Activated naive CD4-positive, alpha-beta T cell treated with anti-CD3 and anti-CD28 coated beads for 36 hours (primary cell): ENCODE measurements at places on chromosomes 3 and 15. TPM values are rescaled to one million over a fixed set of nuclear protein-coding genes. Genes with fewer than 3 reads are reported as not detected.

TMEM45A gene
- 0.21 TPM for total RNA-seq

GRCh38 chr3:117602058-117602644 is 892.6 kb downstream of the TUSC7 start:
- H3K4me3 ChIP-seq: no peak overlapping the region
- H3K4me1 ChIP-seq: no peaks in the 10 kb centered on the region
- DNase-seq: no peak

- peak; percentile 55 for DNase-seq
- peaks cover 53% of the 10 kb centered on the region for H3K27me3 ChIP-seq
- H3K27ac ChIP-seq: peak overlapping the region; percentile 1
- no peaks in the 10 kb centered on the region for H3K36me3 ChIP-seq
Measured at GRCh38 chr15:76181705-76182107, 121.9 kb downstream of the TMEM266 start.

LYZL4 gene
- not detected for total RNA-seq

DNA sequence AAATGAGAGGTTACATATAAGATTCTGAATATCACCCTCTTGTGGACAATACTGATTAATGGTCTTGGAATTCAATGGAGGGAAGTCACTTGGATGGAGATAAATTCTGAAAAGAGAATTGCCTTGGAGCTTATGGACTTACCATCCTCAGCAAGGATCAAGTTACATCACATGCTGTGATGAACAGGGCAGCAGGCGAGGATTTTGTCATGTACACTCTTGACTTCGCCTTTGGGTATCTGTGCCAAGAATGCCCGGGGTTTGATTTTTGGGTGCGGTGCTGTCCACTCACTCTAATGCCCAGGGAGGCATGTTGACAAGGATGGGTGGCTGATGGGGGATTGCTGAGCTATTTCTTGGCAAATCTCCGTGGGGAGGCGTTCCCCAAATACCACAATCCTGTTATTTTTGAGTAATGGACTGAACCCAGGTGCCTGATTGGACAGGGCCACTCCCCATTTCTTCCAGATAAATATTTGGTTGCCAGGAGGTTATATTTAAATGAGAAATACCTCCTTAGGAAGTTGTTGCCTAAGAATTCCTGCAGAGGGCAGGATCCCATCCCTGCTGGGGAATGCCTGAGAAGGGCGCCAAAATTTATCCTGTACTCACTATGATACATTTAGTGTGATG is 96.3 kb downstream of the TPRG1 start:
- no peaks in the 10 kb centered on the region for H3K27me3 ChIP-seq
- no peak for DNase-seq
- H3K4me3 ChIP-seq: no peak overlapping the region
- H3K4me1 ChIP-seq: peaks cover 8% of the 10 kb centered on the region

GRCh38 chr15:39549912-39550311 is 31.0 kb upstream of the THBS1 start:
- H3K36me3 ChIP-seq: no peaks in the 10 kb centered on the region
- H3K27ac ChIP-seq: no peak overlapping the region
- H3K4me1 ChIP-seq: no peaks in the 10 kb centered on the region
- DNase-seq: no peak
- H3K27me3 ChIP-seq: peaks cover 5% of the 10 kb centered on the region

GRCh38 chr15:88617031-88617722 is 4.0 kb upstream of the AEN start:
- no peak overlapping the region for H3K27ac ChIP-seq
- H3K36me3 ChIP-seq: peaks cover 9% of the 10 kb centered on the region
- H3K27me3 ChIP-seq: peaks cover 11% of the 10 kb centered on the region
- peaks cover 7% of the 10 kb centered on the region for H3K4me1 ChIP-seq
- no peak for DNase-seq

- no peak overlapping the region for H3K4me3 ChIP-seq
- DNase-seq: no peak
- no peak overlapping the region for H3K27ac ChIP-seq
- H3K27me3 ChIP-seq: peaks cover 11% of the 10 kb centered on the region
- H3K4me1 ChIP-seq: no peaks in the 10 kb centered on the region
Measured at GRCh38 chr15:82653483-82654168, 6.5 kb upstream of the CPEB1 start.

- DNase-seq: no peak
- H3K27me3 ChIP-seq: no peaks in the 10 kb centered on the region
- peaks cover 7% of the 10 kb centered on the region for H3K36me3 ChIP-seq
- no peak overlapping the region for H3K4me3 ChIP-seq
- H3K4me1 ChIP-seq: peaks cover 82% of the 10 kb centered on the region
- H3K27ac ChIP-seq: no peak overlapping the region
Measured at GRCh38 chr3:66483006-66483405, 17.8 kb downstream of the LRIG1 start.

GRCh38 chr15:59616379-59616778 is 4.8 kb downstream of the GCNT3 start:
- no peak overlapping the region for H3K4me3 ChIP-seq
- no peak for DNase-seq
- H3K4me1 ChIP-seq: peaks cover 4% of the 10 kb centered on the region
- no peaks in the 10 kb centered on the region for H3K36me3 ChIP-seq
- peaks cover 15% of the 10 kb centered on the region for H3K27me3 ChIP-seq
- H3K27ac ChIP-seq: no peak overlapping the region

DNA sequence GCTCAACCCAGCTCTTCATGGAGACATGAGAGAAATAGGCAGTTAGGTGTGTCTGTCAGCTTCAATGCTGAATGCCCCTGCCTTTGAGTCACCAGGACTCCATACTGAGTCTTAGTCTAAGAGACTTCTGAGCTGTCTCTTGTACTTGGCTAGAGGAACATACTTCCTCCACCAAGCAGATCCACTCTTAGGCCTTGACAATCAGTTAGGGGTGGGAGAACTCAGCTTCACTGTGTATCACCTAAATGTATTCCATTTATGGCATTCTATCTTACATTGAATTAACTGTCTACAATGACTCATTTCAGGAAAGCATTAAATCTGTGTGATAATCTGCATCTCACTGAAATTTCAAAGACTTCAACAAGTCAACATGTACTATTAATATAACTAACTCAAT is 66.0 kb downstream of the STAC start:
- H3K27ac ChIP-seq: no peak overlapping the region
- no peak overlapping the region for H3K4me3 ChIP-seq
- DNase-seq: no peak
- no peaks in the 10 kb centered on the region for H3K27me3 ChIP-seq
- H3K36me3 ChIP-seq: no peaks in the 10 kb centered on the region
- H3K4me1 ChIP-seq: no peaks in the 10 kb centered on the region

CCDC39 gene
- total RNA-seq: not detected

GRM2 gene
- total RNA-seq: not detected

DNA sequence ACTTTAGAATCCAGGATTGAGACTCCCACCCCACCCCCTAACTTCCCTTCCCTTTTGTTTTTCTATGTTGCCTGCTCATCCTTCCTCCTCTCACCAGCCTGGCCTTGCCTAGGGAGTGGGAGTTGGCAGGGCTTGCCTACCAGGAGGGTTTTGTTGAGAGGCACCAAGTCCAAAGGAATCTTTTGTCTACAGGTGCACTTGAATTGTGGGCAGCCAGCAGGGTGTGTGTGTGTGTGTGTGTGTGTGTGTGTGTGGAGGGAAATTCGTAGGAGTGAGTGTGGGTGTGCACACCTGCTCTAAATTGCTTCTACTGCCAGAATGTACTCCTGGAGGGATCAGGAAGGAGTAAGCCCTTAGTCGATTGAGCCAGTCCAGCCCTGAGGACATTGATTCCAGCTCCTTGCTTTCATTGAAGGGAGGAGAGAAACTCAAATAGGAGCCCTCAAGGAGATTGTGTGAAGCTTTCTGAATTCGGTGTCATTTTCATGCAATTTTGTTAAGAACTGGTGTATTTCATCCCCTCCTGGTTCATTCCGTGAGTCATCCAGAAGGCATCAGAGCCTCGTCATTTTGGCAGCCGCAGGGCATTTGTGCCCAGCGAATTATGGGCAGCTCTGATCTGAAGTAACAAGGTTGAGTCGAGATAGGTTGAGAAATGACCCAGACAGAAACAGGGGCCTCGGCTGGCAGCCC is 112.1 kb downstream of the SLCO3A1 start:
- H3K4me3 ChIP-seq: no peak overlapping the region
- H3K4me1 ChIP-seq: peaks cover 21% of the 10 kb centered on the region
- no peaks in the 10 kb centered on the region for H3K36me3 ChIP-seq
- H3K27me3 ChIP-seq: no peaks in the 10 kb centered on the region
- H3K27ac ChIP-seq: no peak overlapping the region
- no peak for DNase-seq

DNA sequence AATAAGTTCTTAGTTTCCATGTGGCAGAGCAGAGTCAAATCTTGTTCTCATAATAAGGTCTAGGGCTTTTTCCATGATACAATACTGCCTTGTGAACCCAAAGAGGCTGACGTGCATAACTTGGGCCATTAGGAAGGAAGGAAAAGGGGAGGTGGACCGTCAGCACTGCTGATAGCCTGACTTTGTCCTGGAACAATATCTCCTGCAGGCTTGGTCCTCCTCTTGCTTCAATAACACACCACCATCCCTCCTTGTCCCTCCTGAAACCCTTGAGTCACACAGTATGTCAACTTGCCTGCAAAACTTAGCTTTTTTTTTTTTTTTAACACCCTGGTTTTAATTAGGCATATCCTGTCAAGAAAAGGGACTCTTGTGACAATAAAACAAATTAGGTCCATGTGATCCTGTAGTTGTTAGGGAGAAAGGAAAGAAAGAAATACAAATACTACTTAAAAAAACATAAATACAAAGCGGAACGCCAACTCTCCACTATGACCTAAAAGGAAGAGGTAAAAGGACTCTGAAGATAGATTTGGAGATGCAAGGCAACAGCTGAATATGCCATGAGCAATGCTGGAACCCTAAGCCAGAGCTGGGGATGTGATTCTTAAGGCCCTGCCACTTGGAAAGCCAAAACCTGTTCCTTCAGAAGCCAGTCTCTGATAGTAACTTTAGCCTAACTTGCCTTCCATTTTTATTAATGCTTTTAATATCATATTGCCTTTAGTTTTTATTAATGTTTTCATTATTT is 67.0 kb downstream of the WWTR1 start:
- H3K27me3 ChIP-seq: peaks cover 8% of the 10 kb centered on the region
- no peaks in the 10 kb centered on the region for H3K4me1 ChIP-seq
- H3K27ac ChIP-seq: no peak overlapping the region
- no peak overlapping the region for H3K4me3 ChIP-seq
- no peak for DNase-seq
- H3K36me3 ChIP-seq: no peaks in the 10 kb centered on the region

DNA sequence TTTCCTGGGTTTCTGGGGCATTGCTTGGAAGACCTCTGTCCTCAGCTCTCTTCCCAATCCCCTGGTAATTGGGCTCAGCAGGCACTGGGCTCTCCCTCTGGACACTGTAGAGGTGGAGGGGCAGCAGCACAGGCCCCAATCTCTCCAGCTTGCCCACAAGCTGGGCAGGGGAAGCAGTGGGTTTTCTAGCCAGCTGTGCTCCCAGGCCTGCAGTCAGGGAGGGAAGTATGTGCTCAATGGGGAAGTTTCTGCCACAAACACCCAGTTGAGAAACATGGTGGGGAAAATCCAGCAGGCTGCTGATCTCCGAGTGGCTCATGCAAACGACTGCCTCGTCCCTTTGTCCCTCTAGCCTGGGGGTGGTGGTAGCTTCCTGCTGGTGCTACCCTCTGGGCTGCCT is 12.8 kb upstream of the RFT1 start:
- no peak for DNase-seq
- no peak overlapping the region for H3K27ac ChIP-seq
- no peaks in the 10 kb centered on the region for H3K27me3 ChIP-seq
- no peak overlapping the region for H3K4me3 ChIP-seq

VILL gene
- 14.2 TPM for total RNA-seq

ATP2B2 gene
- not detected for total RNA-seq

EXD1 gene
- total RNA-seq: not detected

ZIC1 gene
- not detected for total RNA-seq

DNA sequence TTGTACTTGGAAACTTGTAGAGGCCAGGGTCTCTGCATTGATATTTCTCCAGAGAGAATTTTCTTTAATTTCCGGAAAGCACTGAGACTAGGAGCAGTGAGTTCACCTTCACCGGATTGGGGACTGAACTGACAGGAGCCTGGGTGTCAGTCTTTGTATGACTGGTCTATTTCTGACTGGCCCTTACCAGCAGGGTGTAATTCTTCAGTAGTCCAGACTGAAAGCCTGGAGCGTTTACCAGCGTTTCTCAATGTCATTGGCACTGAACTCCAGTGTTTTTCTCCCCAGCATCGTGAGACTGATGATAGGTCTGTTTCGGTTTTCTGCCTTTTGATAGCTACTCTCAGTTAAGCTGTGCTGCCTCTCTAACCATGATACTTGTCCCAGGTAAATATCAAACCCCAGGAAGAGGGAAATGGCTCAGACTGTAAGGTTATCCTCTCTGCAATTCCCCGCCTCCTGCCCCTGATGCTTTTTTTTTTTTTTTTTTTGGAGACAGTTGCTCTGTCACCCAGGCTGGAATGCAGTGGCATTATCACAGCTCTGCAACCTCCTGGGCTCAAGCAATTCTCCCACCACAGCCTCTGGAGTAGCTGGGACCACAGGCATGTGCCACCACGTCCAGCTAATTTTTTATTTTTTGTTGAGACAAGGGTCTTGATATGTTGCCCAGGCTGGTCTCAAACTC is 103.6 kb downstream of the CACNA2D3 start:
- no peaks in the 10 kb centered on the region for H3K4me1 ChIP-seq
- no peaks in the 10 kb centered on the region for H3K36me3 ChIP-seq
- DNase-seq: no peak
- no peak overlapping the region for H3K27ac ChIP-seq

DNA sequence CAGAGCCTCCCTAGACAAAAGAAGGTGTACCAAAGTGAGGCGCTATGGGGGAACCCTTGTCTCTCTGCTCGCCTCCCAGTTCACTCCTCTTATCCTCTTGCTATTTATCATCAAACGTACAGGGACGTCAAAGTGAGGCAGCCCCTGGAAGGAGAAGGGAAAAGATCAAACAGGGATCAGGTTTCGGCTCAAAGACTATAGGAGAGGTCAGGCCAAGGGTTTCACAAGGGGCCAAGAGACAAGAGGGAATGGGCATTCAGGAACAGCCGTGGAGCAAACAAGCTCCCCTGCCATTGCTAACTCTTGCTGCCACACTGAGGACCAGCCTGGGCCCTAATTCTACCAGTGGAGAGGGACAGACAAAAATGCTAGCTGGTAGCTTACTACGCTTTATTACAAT is 168.7 kb downstream of the GREM1 start:
- no peaks in the 10 kb centered on the region for H3K36me3 ChIP-seq
- no peak overlapping the region for H3K4me3 ChIP-seq
- no peak overlapping the region for H3K27ac ChIP-seq
- no peak for DNase-seq
- no peaks in the 10 kb centered on the region for H3K27me3 ChIP-seq
- no peaks in the 10 kb centered on the region for H3K4me1 ChIP-seq

DNA sequence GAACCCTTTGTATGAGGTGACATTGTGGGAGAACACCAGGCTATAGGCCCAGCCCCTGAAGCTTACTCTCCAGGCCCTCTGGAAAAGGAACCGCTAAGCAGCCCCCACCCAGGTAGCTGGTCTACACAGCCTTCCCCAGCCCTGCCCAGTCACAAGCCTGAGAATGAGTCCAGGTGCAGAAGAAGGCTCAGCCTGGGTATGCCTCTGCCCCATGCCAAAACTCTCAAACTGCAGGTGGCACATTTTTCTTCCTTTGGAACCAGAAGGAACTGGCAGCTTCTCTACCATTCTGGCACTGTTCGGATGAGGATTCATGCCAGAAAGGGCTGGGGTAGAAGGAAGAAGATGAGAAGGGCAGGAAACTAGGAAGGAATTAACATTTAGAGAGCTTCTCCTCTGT is 23.7 kb upstream of the TBC1D21 start:
- no peak for DNase-seq
- no peaks in the 10 kb centered on the region for H3K4me1 ChIP-seq
- no peak overlapping the region for H3K4me3 ChIP-seq
- peaks cover 13% of the 10 kb centered on the region for H3K27me3 ChIP-seq

EPHB1 gene
- not detected for total RNA-seq

TFRC gene
- total RNA-seq: 436 TPM
